ENCODE measurements at places on chromosomes 13 and 19.

DNA sequence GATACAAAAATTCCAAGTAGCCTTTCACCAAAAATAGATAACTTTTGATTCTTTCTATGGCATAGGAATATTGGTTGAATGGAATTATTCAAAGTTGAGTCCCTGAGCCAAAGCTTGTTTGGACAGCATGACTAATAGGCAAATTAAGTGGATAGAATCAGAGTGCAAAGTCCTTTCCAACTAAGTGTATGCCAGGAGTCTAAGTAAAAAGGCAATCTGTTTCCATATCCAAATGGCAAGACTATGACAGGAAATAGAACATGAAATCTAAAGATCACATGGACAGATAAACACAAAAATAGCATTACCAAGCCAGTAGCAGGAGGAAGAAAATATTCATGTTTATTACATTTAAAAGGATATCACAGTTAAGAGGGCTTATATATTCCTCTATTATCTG is 804.6 kb downstream of the SLITRK6 start:
- DNase-seq: no peak

- no peak for DNase-seq
These were observed 121.7 kb upstream of the MAB21L1 start for GRCh38 chr13:35598233-35598632.

- peak; percentile 12 for DNase-seq
These were observed 26.3 kb downstream of the TMEM255B start for GRCh38 chr13:113785051-113786010.

- DNase-seq: peak; percentile 77
These were observed 187.9 kb downstream of the KATNAL1 start for GRCh38 chr13:30119476-30119875.

- no peak for DNase-seq
These were observed 16.6 kb downstream of the NCLN start for GRCh38 chr19:3202346-3202745.

Measured in A673 (cell line).